Cerebellar nuclear complex (tissue), 1 donor: ENCODE measurements at places on chromosomes 7 and 10.

- DNase-seq: no peak
Measured at GRCh38 chr7:37061849-37062559, 337.7 kb upstream of the AOAH start.

DNA sequence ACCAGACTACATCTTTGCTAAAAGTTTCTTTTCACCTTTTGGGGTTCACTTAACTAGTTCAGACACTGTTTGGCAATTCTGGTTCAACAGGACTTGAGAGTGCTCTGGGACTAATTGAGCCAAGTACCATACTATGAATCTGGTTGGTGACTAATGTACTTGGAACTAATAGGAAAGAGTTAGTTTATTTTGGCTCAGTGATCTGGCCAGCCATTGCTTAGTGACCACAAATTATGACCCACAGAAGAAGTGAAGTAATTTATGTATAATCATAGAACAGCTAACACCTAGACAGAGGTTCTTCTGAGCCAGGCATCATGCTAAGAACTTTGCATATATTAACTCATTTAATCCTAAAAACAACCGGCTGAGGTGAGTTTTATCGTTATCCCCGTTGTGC is 126.5 kb upstream of the JCAD start:
- DNase-seq: no peak

DNA sequence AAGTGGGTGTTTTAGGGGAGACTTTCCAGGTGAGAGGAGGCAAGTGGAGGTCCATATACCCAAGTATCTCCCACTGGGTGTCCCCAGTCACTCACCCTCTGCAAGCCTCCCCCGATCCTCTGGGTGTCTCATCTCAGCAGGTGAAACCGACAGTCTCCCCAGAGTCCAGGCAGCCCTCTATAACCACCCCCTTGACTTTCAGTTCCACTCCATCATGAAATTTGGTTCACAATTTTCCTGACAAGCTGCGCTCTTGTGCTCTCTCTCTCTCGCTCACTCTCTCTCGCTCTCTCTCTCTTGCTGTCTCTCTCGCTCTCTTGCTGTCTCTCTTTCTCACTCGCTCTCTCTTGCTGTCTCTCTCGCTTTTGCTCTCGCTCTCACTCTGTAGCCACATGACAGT is 8.1 kb upstream of the RABGEF1 start:
- no peak for DNase-seq

DNA sequence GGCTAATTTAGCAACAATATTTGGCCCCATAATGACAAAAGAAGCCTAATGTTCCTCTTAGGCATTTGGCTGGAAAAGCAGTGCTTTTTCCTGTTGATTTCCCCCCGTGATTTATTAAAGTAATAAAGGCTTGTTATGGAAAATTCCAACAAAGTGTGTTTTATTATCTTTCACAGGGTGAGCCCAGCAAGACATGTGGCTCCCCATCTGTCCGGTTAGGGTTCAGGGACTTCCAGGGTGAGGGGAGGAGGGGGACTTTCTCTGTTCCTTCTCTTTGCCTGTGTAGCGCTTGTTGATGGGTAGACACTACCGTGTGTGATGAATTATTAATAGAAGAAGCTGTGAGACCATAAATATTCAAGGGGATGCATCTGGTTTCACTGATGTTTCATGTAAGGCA is 39.0 kb downstream of the HTR5A start:
- no peak for DNase-seq

DNA sequence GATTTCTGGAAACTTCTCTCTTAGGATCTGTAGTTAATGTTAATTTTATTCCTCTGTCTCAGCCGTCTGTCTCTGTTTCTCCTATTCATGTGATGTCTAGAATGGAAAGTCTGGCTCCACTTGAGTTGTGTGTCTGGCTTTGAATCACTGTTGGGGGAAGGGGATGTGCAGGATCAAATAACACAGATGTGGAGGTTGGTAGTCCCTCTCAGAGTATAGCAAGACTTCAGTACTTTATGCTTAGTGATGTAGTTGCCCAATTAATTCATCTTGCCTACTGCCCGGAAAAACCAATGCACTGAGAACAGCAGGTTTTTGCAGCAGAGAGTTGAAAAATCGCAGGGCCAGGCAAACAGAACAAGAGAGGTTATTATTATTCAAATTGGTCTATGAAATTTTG is 79.2 kb downstream of the PHTF2 start:
- no peak for DNase-seq

DNA sequence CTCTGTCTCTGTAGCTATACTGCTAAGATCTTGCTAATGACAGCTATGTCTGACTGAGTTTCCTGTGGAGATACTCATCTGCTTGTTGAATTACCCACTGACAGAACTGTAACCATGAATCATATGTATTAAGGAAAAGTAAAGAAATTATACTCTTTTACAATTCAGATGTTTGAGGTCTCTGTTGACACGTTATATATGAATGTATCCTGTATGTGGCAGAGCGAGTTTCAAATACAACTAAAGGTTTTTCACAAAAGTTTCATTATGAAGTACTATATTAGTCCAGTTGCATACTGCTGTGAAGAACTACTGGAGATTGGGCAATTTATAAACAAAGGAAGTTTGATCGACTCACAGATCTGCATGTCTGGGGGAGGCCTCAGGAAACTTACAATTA is 232.5 kb downstream of the CDK14 start:
- no peak for DNase-seq

- no peak for DNase-seq
Measured at GRCh38 chr7:1520539-1521234, 9.8 kb upstream of the MAFK start.

DNA sequence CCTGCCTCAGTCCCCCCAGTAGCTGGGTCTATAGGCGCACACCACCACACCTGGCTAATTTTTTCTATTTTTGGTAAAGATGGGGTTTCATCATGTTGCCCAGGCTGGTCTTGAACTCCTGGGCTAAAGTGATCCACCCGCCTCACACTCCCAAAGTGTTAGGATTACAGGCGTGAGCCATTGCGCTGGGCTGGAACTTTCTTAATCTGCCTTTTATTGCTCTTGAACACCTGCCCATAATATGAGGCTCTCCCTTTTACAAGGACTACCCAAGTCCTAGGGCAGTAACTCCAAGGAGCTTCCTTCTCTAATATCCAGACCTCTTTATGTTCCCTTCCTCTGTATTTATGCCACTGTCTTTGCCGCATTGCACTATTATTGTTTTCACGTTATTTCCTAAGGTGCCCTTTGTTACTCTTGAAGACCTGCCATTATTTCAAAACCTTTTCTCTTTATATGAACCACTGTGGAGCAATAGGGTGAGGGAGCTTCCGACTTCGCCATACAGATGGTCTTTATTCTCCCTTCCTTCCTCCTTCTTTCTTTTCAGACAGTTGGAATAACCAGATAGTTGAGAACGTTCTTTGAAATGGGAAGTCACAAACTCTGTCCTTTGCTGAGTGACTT is 36.3 kb upstream of the TCF7L2 start:
- no peak for DNase-seq

DNA sequence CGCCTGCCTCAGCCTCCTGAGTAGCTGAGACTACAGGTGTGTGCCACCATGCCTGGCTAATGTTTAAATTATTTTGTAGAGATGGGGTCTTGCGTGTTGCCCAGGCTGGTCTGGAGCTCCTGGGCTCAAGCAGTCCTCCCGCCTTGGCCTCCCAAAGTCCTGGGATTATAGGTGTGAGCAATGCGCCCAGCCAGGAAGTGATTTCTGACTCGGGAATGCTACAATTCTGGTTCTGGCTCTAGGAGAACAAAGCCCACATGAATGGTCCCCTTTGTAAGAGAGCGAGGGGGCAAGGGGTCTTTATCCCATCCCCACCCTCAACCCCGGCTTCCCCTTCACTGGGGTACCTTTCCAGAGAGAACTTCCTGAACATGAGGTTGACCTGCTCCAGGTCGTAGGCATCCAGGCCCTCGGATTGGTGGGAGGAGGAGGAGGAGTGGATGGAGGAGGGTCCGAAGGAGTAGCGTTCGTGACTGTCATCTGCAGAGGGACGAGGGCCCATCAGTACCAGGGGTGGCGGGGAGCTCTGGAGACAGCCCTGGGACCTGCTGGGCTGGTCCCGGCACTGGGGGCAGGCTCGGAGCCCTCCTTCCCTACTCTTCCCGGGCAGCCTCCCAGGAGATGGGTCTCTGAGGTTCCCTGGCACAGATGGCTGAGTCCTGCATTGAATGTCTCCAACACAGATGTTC is 79.9 kb upstream of the GNA12 start:
- DNase-seq: no peak

GRCh38 chr10:13852872-13853271 is 266.1 kb downstream of the PRPF18 start:
- no peak for DNase-seq

DNA sequence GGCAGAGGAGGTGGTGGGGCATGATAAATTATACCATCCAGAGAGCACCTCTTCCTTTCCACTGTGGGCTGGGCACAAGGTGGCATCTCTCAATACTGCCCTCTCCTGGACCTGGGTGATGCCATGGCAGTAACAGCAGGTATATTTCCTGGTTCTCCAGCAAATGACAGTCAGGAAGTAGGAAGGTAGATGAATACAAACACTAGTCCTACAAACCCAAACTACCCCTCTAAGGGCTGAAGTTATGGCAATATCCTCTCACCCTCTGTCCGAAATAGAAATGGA is 1004.9 kb downstream of the KCNMA1 start:
- no peak for DNase-seq

DNA sequence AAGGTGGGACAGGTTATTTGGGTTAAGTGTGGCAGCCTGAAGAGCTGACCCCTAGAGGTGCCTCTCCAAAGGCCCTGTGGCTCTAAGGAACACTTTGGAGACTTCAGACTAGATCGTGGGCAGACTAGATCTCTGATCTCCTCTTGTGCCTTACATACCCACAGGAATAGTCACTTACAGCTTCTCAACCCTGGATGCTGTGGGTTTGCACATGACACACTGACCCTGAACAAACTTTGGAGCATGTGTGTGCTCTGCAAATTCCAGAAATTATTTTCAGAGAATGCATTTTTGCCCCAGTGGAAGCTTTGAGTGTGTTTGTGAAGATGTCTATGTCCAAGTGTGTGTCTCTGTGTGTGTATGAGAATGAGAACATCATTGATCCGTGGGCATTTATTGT is 119.6 kb downstream of the EMX2 start:
- DNase-seq: no peak

GRCh38 chr7:36819639-36820038 is 95.3 kb upstream of the AOAH start:
- DNase-seq: no peak

DNA sequence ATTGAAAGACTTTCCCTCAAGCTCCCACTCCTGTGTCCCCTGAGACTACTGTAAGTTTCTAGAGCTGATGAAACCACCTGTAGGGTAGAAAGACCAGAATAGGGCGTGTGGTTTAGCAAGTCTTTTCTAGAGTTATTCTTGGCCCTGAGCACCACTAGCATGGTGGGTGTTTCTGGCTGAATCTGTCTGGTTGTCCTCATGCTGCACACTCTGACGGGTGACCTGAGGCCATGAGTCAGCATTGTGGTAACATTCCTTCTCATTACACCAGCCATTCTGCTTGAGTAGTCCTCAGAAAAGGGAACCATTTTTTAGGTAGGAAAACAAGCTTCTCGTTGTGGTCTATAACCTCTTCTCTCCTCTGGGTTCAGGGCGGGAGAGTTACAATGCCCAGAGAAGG is 250.3 kb downstream of the SNX13 start:
- no peak for DNase-seq

- no peak for DNase-seq
Measured at GRCh38 chr7:26989897-26990670, 105.7 kb downstream of the HOXA1 start.

- DNase-seq: no peak
Measured at GRCh38 chr7:105782391-105783042, 93.9 kb downstream of the ATXN7L1 start.

GRCh38 chr10:80454513-80455460 is 677 bp downstream of the TSPAN14 start:
- no peak for DNase-seq
